ENCODE measurements at places on chromosomes 1 and 21. TPM values are rescaled to one million over a fixed set of nuclear protein-coding genes. Genes with fewer than 3 reads are reported as not detected.

TBX19 gene
- total RNA-seq = 2.7 TPM

OR2G2 gene
- total RNA-seq = not detected

DCDC2B gene
- 0.10 TPM for total RNA-seq

C1orf185 gene
- not detected for total RNA-seq

GNB1 gene
- 368 TPM for total RNA-seq

TNNT2 gene
- total RNA-seq = not detected

SEC22B gene
- total RNA-seq = 24.4 TPM

RGS8 gene
- not detected for total RNA-seq

ENAH gene
- not detected for total RNA-seq

- H3K36me3 ChIP-seq = no peaks in the 10 kb centered on the region
- no peak overlapping the region for H3K27ac ChIP-seq
Observed at GRCh38 chr21:37683396-37684114, 232.7 kb downstream of the KCNJ6 start.

GRCh38 chr1:172530000-172530399 is 3.0 kb upstream of the SUCO start:
- H3K27ac ChIP-seq = no peak overlapping the region
- peaks cover 4% of the 10 kb centered on the region for H3K36me3 ChIP-seq
- H3K4me3 ChIP-seq = no peak overlapping the region
- no peak for DNase-seq
- H3K27me3 ChIP-seq = peaks cover 17% of the 10 kb centered on the region
- peaks cover 27% of the 10 kb centered on the region for H3K4me1 ChIP-seq

DNA sequence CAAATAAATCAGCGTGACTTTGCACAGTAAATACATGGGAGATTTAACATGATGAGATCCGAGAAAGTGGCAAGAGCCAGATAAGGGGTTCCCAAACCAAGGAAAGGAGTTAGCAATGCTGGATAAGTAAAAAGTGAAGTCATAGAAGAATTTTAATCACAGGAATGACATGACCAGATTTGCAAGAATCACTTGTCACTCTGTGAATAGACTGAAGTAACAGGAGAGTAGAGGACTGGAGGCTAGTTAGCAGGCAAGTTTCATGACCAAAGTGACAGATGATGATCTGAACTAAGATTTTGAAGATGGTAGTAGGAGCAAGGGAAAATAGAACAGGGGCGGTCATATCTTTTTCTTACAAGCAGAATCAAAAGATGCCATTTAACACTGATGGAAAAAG is 8.4 kb downstream of the CFH start:
- no peaks in the 10 kb centered on the region for H3K27me3 ChIP-seq
- no peaks in the 10 kb centered on the region for H3K36me3 ChIP-seq
- DNase-seq = no peak
- no peaks in the 10 kb centered on the region for H3K4me1 ChIP-seq

GRCh38 chr1:107949467-107950253 is 15.3 kb downstream of the VAV3 start:
- no peak for DNase-seq
- peaks cover 3% of the 10 kb centered on the region for H3K27me3 ChIP-seq
- H3K4me1 ChIP-seq = peaks cover 13% of the 10 kb centered on the region
- no peak overlapping the region for H3K27ac ChIP-seq
- no peak overlapping the region for H3K4me3 ChIP-seq

DNA sequence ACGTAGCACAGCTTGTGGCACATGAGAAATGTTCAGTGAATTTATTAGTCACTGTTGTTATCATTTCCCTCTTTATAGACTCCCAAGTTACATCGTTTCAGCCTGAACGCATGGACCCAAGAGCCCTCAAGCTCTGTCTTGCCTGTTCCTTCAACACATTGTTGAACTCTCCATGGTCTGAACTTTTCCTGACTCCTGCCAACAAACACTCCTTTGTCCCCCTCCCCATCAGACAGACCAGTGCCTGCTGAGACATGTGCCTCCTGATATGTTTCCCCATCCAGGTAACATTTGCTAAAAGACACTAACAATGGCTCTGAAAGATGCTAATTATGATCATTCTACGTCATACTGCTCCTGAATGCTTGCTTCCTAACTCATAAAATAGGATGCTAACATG is 108.7 kb upstream of the NFIA start:
- no peaks in the 10 kb centered on the region for H3K4me1 ChIP-seq
- H3K4me3 ChIP-seq = no peak overlapping the region
- peaks cover 12% of the 10 kb centered on the region for H3K27me3 ChIP-seq
- DNase-seq = no peak

DNA sequence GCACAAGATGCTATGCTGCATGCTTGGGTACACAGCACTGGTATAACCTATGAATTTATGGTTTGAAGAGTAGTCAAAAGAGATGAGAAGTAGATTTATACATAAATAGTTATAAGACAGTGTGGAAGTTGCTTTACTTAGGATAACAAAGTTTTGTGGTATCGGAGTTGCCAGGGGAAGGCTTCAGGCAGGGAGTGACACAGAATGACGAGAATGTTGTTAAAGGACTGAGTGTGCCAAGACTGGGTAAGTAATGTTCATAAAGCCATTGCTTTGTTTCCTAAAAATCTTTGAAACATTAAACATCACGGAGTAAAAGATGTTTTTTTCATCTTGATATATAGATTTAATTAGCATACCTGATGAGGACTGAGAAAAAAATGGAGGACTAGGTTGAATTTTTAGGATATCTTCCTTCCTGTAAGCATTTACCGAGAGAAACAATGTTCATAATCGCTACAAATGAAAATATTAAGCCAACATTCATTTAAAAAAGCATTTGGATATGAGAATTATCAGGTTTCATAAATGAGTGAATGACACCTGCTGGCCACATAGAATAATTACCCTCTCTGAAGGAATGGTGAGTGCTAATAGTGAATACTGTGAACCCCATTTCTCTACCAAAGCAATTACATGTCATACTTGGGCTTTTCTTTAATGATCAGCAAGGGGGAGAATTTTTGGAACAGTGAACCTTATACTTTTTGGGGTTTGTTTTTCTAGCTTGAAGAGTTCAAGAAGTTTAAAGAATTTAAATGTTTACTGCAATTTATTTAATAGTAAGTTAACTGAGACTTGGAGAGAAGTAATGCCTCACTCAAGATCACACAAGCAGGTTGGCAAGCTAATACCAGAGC is 28.4 kb downstream of the EXTL2 start:
- no peak overlapping the region for H3K27ac ChIP-seq
- H3K27me3 ChIP-seq = no peaks in the 10 kb centered on the region
- peak; percentile 13 for DNase-seq
- no peaks in the 10 kb centered on the region for H3K4me1 ChIP-seq
- no peak overlapping the region for H3K4me3 ChIP-seq

- DNase-seq = no peak
- peaks cover 9% of the 10 kb centered on the region for H3K4me1 ChIP-seq
- H3K4me3 ChIP-seq = no peak overlapping the region
- H3K36me3 ChIP-seq = peaks cover 13% of the 10 kb centered on the region
- no peaks in the 10 kb centered on the region for H3K27me3 ChIP-seq
- H3K27ac ChIP-seq = no peak overlapping the region
Observed at GRCh38 chr1:214329470-214330220, 48.7 kb downstream of the SMYD2 start.

- H3K36me3 ChIP-seq = peaks cover 35% of the 10 kb centered on the region
- H3K4me1 ChIP-seq = peaks cover 39% of the 10 kb centered on the region
- peak overlapping the region; percentile 86 for H3K27ac ChIP-seq
Observed at GRCh38 chr1:1272341-1273208, 1.1 kb downstream of the UBE2J2 start.

GRCh38 chr21:37071561-37072273 is 1.2 kb downstream of the PIGP start:
- H3K4me3 ChIP-seq = peak overlapping the region; percentile 67
- H3K4me1 ChIP-seq = peaks cover 31% of the 10 kb centered on the region
- peaks cover 20% of the 10 kb centered on the region for H3K36me3 ChIP-seq
- DNase-seq = no peak

- peaks cover 44% of the 10 kb centered on the region for H3K4me1 ChIP-seq
- DNase-seq = peak; percentile 45
- H3K36me3 ChIP-seq = peaks cover 8% of the 10 kb centered on the region
- H3K4me3 ChIP-seq = no peak overlapping the region
Observed at GRCh38 chr21:42467140-42467983, 28.7 kb downstream of the RSPH1 start.

GRCh38 chr21:14308234-14308633 is 74.7 kb downstream of the HSPA13 start:
- H3K27me3 ChIP-seq = peaks cover 16% of the 10 kb centered on the region
- H3K4me3 ChIP-seq = no peak overlapping the region
- no peaks in the 10 kb centered on the region for H3K36me3 ChIP-seq
- no peak for DNase-seq

DNA sequence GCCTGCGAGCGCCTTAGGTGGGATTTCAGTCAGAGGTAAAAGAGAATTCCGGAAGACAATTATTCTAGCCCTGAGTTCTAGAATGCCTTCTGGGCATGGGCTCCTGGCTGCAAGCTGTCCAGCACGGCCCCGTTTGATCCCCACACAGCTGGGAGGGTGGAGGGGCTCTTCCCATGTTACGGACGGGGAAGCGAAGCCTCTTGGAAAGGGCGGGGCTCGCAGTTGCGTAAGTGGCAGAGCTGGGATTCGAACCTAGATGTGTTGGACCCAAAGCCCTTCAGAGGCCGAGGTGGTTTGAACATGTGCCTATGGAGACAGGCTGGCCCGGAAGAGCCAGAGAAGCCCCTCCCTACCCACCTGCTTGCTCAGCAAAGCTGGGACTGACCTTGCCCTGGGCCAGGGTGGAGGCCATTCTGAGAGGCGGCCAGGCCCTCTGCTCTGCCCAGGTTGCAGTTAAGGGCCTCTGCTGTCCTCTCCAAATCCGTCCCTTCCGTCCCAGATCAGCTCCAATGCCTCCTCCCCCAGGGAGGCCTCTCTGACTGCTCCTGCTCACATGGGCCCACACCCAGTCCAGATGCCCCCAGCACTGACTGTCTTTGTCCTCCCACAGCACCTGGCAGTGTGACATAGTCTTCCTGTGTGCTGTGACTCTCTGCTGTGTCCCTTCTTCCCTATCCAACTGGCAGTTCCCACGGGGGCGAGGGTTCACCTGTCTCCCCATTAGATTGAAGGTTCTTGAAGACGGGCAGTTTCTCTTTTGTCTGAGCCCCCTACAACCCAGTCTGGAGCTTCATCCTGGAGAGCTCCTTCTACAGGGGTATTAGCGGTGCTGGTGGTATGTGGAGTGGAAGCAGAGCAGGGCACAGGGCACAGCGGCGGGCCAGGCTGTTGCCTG is 1.2 kb upstream of the HSPB7 start:
- H3K27ac ChIP-seq = no peak overlapping the region
- no peak overlapping the region for H3K4me3 ChIP-seq
- DNase-seq = no peak
- no peaks in the 10 kb centered on the region for H3K4me1 ChIP-seq
- H3K36me3 ChIP-seq = no peaks in the 10 kb centered on the region
- no peaks in the 10 kb centered on the region for H3K27me3 ChIP-seq

GRCh38 chr1:209805341-209805781 is 581 bp downstream of the IRF6 start:
- H3K4me1 ChIP-seq = peaks cover 10% of the 10 kb centered on the region
- no peak overlapping the region for H3K27ac ChIP-seq
- no peak for DNase-seq
- H3K27me3 ChIP-seq = peaks cover 13% of the 10 kb centered on the region
- no peaks in the 10 kb centered on the region for H3K36me3 ChIP-seq

All from activated CD4-positive, alpha-beta T cell treated with anti-CD3 and anti-CD28 coated beads, Interleukin-2, amount 10 ng/mL, durations not matched to agents 7 days and 5 days (primary cell).